ENCODE measurements at places on chromosomes 7 and 10.

- DNase-seq: no peak
Measured at GRCh38 chr7:87473986-87474385, 1.5 kb downstream of the ABCB4 start.

DNA sequence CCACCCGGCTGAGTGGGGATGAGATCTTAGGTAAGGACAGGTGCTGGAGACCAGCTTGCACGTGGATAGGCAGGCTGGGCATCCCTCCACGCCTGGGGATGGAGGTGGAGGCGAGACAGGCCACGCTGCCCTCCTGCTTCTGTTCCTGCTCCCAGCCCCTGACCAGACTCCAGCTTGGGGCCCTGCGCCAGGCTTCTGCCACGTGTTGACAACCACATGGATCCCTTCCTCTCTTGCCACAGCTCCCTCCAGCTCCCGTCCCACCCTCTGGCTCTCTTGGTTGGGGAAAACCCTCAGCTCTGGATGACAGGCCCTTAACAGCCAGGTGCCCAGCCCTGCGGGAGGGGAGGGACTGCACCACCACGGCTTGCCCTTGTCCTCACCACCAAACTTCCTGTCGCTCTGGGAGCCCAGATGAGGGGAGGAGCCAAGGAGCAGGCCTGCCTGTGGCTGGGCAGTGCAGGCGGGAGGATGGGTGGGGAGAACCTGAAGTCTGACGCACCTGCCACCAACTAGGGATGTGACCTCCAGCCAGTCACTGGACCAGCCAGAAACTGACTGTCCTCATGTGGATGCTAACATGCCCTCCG is 36.0 kb downstream of the KCNH2 start:
- no peak for DNase-seq

DNA sequence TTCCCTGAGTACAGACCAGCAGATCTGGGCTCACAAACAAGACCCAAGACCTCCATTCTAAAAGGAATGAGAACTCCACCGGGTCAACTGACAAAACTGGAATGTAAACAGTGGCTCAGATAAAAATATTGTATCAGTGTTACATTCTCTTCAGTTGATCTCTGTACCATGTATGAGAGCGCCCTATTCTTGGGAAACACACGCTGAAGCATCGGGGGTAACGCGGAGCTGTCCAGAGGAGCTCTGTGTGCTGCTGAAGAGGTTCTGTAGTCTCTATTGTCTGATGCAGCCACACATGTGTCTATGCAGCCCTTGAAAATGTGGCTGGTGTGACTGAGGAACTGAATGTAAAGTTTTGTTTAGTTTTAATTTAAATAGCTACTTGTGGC is 39.7 kb downstream of the HIPK2 start:
- DNase-seq: no peak

- no peak for DNase-seq
Measured at GRCh38 chr7:98168181-98168903, 42.9 kb upstream of the BHLHA15 start.

- peak; percentile 56 for DNase-seq
Measured at GRCh38 chr7:50664461-50664922, 99.3 kb upstream of the DDC start.

- no peak for DNase-seq
Measured at GRCh38 chr7:50552139-50552538, 13.1 kb downstream of the DDC start.

GRCh38 chr7:81300753-81301152 is 381.9 kb upstream of the SEMA3C start:
- no peak for DNase-seq

Measured in epithelial cell of proximal tubule (primary cell).